Kidney (tissue), 22 donors: ENCODE measurements at places on chromosomes 4 and X. TPM values are rescaled to one million over a fixed set of nuclear protein-coding genes. Genes with fewer than 3 reads are reported as not detected.

GRCh38 chr4:84497504-84498202 is 1.4 kb downstream of the NKX6-1 start:
- H3K27ac ChIP-seq, result no peak overlapping the region
- no peak overlapping the region for H3K4me3 ChIP-seq
- peaks cover 11% of the 10 kb centered on the region for H3K4me1 ChIP-seq
- H3K27me3 ChIP-seq, result peaks cover 80% of the 10 kb centered on the region
- no peaks in the 10 kb centered on the region for H3K36me3 ChIP-seq

GRCh38 chrX:9948406-9948805 is 18.8 kb upstream of the CLDN34 start:
- no peak overlapping the region for H3K27ac ChIP-seq
- no peaks in the 10 kb centered on the region for H3K4me1 ChIP-seq
- H3K4me3 ChIP-seq, result no peak overlapping the region

ARL9 gene
- total RNA-seq, result 0.19 TPM

DNA sequence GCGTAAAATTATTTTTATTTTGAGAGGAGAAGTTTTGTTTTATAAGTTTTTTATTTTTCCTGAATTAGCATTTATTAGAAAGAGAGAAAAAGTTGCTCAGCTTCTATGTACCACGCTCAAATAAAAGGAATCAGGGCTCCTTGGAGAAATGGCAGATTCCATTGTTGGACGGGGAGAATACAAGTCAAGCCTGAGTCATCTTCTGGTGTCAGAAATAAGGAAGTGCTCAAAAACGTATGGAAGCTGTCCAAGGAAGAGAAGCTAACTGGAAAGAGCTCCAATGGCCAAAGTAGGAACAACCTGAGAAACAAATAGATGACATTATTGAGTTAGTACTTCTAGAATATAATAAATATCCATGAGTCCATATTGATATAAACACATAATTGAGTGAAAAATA is 89.3 kb upstream of the NEIL3 start:
- no peak overlapping the region for H3K27ac ChIP-seq
- H3K36me3 ChIP-seq, result no peaks in the 10 kb centered on the region

CCNA2 gene
- total RNA-seq, result 1.4 TPM

DNA sequence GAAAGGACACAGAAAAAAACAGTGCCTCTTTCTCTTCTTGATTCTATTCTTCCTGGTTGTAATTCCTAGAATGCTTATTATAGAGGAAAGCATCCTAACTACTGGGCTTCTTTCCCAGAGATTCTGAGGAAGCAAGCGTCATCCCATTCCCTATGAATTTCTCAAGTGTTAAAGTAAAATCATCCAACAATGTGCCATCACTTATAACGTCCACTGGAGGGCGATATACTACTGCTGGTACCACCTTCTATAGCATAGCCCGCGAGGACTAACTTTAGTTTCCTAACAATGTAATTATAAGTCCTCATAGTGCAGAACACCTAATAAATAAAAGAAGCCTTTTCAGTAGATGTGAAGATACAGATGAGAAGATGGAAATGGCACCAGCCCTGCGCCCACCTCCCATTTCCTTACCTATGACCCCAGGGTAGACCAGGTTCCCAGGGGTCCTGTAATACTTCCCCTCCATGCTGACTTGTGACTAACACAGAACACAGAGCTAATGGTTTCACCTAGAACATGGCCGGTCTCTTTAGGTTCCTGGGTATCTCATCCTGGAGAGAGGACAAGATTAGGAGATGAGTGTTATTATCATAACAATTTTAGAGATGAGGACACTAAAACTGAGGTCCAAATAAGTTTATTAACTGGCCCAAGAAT is 4.2 kb downstream of the CENPVL3 start:
- H3K27ac ChIP-seq, result no peak overlapping the region
- H3K27me3 ChIP-seq, result peaks cover 13% of the 10 kb centered on the region
- no peaks in the 10 kb centered on the region for H3K36me3 ChIP-seq
- no peaks in the 10 kb centered on the region for H3K4me1 ChIP-seq

IL15 gene
- total RNA-seq, result 6.4 TPM

DNA sequence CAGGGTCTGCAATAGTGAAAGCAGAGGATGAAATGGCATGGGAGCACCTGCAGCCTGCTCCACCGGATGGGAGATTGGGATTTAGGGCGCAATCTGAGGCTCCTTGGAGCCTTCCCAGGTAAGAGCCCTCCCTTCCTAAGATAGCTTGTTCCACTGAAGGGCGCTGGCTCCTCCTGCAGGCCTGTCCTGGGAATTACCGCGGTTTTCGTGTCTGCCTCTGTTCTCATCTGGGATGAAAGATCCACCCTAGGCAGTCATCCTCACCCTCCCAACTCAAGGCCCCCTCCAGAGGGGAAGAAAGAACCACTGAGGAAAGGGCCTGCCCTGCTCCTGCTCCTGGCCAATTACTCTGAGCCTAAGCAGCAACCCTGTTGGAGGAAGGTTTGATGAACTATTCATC is 547.5 kb downstream of the SMARCA1 start:
- no peaks in the 10 kb centered on the region for H3K36me3 ChIP-seq
- no peak overlapping the region for H3K27ac ChIP-seq
- no peak for DNase-seq
- no peaks in the 10 kb centered on the region for H3K4me1 ChIP-seq

DNA sequence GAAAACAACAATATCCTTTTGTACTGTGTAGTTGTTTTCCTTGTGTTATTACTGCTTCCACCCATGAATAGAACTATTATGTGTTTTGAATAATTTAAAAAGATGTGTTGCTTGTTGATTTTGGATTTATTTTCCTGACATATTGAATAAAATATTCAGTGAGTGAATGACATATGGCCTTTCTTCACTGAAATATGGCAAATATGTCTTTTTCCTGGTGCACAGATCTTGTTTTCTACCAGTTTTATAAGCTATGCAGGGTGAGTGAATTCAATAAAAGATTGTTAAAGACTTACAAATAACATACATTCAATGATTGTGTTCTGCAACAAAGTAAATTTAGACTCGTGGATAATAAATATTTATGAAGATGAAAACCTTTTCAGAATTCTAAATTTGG is 1216.3 kb upstream of the ADGRL3 start:
- no peaks in the 10 kb centered on the region for H3K27me3 ChIP-seq
- no peak overlapping the region for H3K27ac ChIP-seq
- H3K4me3 ChIP-seq, result no peak overlapping the region
- no peaks in the 10 kb centered on the region for H3K36me3 ChIP-seq
- no peaks in the 10 kb centered on the region for H3K4me1 ChIP-seq

DNA sequence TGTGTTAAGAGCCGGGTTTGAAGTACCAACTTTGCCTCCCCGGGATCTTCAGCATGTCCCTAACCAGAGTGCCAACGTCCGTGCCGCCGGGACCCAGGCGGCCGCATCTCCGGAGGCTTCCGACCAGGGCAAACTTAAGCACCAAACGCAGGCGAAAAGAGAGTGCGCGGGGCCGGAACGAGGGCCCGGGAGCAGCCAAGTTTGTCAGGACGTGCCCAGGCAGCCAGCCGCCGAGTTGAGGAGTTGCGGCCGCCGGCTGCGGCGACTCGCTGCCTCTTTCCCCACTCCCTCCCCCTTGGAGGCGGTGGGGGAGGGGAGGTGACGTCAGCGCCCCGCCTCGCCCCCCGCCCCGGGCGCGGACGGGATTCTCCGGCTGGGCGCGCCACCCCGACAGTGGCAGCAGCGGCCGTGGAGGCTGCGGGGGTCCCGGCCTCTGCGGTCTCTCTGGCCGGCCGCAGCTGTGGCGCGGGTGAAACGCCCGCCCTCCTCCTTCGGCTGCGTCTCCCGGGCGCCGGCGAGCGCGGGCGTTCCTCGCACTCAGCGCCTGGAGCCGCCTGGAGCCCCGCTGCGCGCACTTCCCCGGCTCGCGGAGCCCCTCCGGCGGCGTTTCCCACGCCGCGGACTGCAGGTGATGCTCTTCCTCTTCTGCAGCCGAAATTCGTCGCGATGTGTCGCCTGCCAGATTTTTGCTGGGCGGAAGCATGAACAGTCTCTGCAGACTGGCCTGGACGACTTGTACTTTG is 2.9 kb upstream of the FAT1 start:
- H3K27me3 ChIP-seq, result no peaks in the 10 kb centered on the region
- no peaks in the 10 kb centered on the region for H3K36me3 ChIP-seq
- H3K4me3 ChIP-seq, result peak overlapping the region; percentile 77
- peak; percentile 88 for DNase-seq
- peak overlapping the region; percentile 81 for H3K27ac ChIP-seq

DNA sequence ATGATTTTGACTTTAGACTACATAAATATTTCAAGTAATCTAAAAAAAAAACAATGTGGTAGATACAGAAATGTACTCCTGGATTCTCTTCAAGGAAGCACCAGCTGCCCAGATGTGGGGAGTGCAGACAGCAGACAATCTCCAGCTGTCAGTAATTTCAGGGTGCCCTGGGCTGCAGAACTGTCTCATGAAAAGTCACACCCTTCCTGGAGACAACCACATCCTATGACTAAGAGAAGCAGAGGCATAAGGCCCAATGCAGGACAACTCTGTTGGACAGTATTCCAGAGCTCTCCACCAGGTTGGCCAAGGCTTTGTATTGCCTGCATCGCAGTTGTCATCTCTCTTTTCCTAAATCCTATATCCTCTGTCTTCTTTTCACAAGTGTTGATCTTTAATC is 34.4 kb upstream of the BLTP1 start:
- DNase-seq, result no peak
- no peaks in the 10 kb centered on the region for H3K27me3 ChIP-seq
- H3K36me3 ChIP-seq, result no peaks in the 10 kb centered on the region
- H3K27ac ChIP-seq, result no peak overlapping the region
- no peaks in the 10 kb centered on the region for H3K4me1 ChIP-seq
- H3K4me3 ChIP-seq, result no peak overlapping the region

DNA sequence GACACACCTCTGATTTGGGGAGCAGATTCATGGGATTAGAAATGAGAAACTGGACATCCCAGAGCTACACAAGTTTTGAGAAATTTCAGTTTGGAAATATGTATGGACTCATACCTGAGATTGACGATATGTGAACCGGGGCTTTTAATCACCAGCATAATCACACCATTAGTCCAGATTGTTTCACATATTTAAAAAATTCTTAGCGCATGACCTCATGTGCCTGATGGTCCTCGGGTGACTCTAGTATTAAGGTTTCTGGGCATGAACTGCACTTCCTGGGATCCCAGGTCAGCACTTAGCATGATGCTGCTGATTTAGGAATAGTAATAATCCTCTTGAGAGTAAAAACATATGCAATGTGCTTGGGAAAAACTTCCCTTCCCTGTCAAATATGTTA is 91.9 kb upstream of the BCOR start:
- H3K36me3 ChIP-seq, result no peaks in the 10 kb centered on the region
- DNase-seq, result no peak
- H3K4me3 ChIP-seq, result no peak overlapping the region

- DNase-seq, result no peak
- no peak overlapping the region for H3K27ac ChIP-seq
- no peaks in the 10 kb centered on the region for H3K4me1 ChIP-seq
- no peaks in the 10 kb centered on the region for H3K36me3 ChIP-seq
- no peak overlapping the region for H3K4me3 ChIP-seq
- H3K27me3 ChIP-seq, result no peaks in the 10 kb centered on the region
Measured at GRCh38 chrX:147978931-147979330, 2.2 kb upstream of the FMR1NB start.

- no peaks in the 10 kb centered on the region for H3K36me3 ChIP-seq
Measured at GRCh38 chr4:10640561-10641201, 43.9 kb downstream of the CLNK start.

DNA sequence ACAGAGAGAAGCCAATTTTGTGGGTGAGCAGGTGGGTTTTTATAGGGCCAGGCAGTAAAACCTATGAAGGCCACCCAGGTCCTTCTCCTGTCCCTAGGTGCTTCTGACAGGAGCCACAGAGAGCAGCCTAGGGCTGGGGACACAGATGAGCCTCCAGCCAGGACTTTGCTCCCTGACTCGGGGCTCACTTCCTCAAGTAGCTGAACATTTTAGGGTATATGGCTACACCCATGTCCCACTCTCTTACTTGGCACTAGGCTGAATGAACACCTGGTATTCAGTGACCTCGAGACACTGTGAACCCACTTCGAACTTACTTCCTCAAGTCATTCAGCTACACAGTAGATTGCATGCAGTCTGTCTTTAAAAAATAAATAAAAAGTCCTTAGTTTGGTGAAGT is 217.3 kb downstream of the MID1IP1 start:
- no peak for DNase-seq
- H3K4me1 ChIP-seq, result no peaks in the 10 kb centered on the region
- H3K4me3 ChIP-seq, result no peak overlapping the region
- H3K27me3 ChIP-seq, result peaks cover 4% of the 10 kb centered on the region

FAM47C gene
- total RNA-seq, result not detected

- peaks cover under 1% of the 10 kb centered on the region for H3K36me3 ChIP-seq
- no peaks in the 10 kb centered on the region for H3K27me3 ChIP-seq
- DNase-seq, result no peak
- H3K4me3 ChIP-seq, result no peak overlapping the region
- H3K27ac ChIP-seq, result no peak overlapping the region
Measured at GRCh38 chr4:102787096-102787881, 26.5 kb upstream of the MANBA start.

GRCh38 chr4:1200425-1201035 is 28.1 kb upstream of the SPON2 start:
- no peak overlapping the region for H3K4me3 ChIP-seq
- no peak overlapping the region for H3K27ac ChIP-seq
- H3K36me3 ChIP-seq, result no peaks in the 10 kb centered on the region
- H3K27me3 ChIP-seq, result no peaks in the 10 kb centered on the region
- peak; percentile 76 for DNase-seq
- H3K4me1 ChIP-seq, result peaks cover 12% of the 10 kb centered on the region

- peaks cover 2% of the 10 kb centered on the region for H3K27me3 ChIP-seq
- DNase-seq, result peak; percentile 6
- no peaks in the 10 kb centered on the region for H3K36me3 ChIP-seq
- no peak overlapping the region for H3K27ac ChIP-seq
Measured at GRCh38 chrX:107935664-107936433, 46.3 kb downstream of the TEX13B start.

GPR82 gene
- 0.98 TPM for total RNA-seq

DNA sequence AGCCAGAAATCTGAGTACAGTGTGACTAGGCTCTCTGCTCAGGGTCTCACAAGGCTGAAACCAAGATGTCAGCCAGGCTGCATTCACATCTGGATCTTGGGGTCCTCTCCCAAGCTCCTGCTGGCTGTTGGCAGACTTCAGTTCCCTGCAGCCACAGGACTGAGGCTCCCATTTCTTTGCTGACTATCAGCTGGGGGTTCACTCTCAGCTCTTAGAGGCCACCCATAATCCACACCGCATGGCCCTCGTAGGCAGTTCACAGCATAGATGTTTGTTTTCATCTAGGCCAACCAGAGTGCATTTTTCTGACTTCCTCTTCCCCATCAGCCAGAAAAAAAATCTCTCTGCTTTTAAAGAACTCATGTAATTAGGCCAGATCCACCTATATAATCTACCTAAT is 8.2 kb upstream of the WDR44 start:
- DNase-seq, result no peak
- H3K4me3 ChIP-seq, result no peak overlapping the region
- H3K27me3 ChIP-seq, result no peaks in the 10 kb centered on the region
- no peak overlapping the region for H3K27ac ChIP-seq
- H3K4me1 ChIP-seq, result no peaks in the 10 kb centered on the region
